ENCODE measurements at places on chromosomes 7 and 10. TPM values are rescaled to one million over a fixed set of nuclear protein-coding genes. Genes with fewer than 3 reads are reported as not detected.

- no peak for DNase-seq
Observed at GRCh38 chr10:3955493-3955892, 170.5 kb upstream of the KLF6 start.

SAP25 gene
- not detected for total RNA-seq

GRCh38 chr10:110457851-110458250, 39.9 kb upstream of the DUSP5 start:
- no peak for DNase-seq

SFMBT2 gene
- total RNA-seq, result 0.25 TPM
